ENCODE measurements at places on chromosomes 12 and 14. TPM values are rescaled to one million over a fixed set of nuclear protein-coding genes. Genes with fewer than 3 reads are reported as not detected.
A peak's percentile ranks its signal among the peaks of the same experiment; 100 is the strongest.

DNA sequence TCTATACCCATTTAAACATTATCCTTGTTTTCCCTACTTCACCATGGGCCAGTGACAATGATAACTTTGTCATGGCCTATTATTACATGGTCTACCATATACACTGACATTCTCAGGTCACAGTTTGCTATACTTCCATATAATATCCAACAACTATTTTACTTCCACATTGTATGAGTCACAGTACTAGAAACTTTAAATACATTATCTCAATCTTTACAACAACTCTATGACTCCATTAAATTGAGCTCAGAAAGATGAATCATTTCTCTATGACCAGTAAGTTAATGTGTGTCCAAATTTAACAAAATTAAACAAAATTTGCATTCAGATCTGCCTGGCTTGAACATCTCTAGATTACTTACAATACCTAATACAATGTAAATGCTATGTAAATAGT is 93.9 kb downstream of the PLEKHG7 start:
- DNase-seq: no peak

- DNase-seq: no peak
Measured at GRCh38 chr12:46413368-46413767, 40.8 kb upstream of the SLC38A2 start.

DNA sequence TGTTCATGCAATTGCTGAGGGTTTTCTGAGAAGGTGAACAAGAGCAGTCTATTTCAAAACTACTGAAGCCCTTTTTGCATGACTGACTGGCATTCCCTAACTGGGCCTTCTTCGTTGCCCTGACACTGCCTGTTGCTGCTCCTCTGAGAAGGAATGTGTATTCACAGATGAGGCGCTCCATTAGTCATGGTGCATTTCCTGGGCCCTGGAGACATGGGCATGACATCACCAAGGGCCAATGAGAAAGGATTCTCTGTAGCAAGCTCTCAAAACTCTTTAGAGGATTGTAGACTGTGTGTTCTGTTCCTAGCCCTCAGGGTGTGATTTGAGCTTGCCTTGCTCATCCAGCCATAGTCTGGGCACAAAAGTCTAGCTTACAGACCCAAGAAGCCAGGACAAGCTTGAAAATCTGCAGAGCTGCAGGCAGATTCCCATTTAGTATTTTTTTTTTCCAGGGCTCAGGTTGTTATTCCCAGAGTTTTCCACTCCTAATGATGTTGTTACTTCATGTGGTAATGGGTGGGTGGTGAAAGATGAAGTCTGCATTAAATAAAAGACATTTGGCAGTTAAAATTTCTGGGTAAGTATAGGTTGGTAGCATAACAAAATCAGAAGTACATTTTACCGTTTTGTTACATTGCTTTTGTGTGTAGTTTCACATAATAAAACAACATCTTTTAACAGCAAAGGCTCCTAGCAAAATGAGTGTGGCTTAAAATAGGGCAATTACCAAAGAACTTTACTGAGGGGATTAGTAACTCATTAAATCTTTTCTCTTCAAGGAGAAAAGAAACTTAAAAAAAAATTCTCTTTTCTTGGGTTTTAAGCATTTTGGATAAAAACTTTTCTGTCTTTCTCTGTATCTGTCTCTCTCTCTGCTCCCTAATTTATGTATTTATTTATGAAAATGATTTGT is 318.4 kb downstream of the RAD51B start:
- peak; percentile 51 for DNase-seq

GRCh38 chr12:129339336-129339735 is 486.1 kb downstream of the GLT1D1 start:
- DNase-seq: no peak

GRCh38 chr14:72653026-72653425 is 240.9 kb downstream of the DPF3 start:
- DNase-seq: no peak

DNA sequence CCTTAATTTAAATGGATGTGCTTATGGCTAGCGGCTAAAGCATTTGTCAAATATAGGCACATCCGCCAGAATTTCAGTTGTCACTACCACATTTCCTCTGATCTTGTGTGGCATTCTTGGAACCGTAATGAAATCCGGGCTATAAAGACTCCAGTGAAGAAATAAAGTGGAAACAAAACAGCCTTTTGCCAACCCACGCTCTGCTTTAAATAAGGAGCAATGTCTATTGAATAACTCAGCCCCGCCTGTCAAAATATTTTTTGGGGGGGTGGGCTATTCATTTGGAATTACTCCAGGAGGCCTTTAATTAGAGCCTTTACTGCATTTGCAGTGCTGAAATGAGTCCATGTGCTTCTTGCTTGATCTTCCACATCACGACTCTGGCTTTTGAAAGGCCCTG is 179.6 kb upstream of the RPH3A start:
- DNase-seq: no peak

- DNase-seq: no peak
Measured at GRCh38 chr12:54974279-54974678, 10.3 kb downstream of the TESPA1 start.

- no peak for DNase-seq
Measured at GRCh38 chr12:81617915-81618314, 141.2 kb downstream of the PPFIA2 start.

GPRC5D gene
- 0.47 TPM for total RNA-seq

- DNase-seq: no peak
Measured at GRCh38 chr12:98840325-98840724, 195.2 kb downstream of the APAF1 start.

DNA sequence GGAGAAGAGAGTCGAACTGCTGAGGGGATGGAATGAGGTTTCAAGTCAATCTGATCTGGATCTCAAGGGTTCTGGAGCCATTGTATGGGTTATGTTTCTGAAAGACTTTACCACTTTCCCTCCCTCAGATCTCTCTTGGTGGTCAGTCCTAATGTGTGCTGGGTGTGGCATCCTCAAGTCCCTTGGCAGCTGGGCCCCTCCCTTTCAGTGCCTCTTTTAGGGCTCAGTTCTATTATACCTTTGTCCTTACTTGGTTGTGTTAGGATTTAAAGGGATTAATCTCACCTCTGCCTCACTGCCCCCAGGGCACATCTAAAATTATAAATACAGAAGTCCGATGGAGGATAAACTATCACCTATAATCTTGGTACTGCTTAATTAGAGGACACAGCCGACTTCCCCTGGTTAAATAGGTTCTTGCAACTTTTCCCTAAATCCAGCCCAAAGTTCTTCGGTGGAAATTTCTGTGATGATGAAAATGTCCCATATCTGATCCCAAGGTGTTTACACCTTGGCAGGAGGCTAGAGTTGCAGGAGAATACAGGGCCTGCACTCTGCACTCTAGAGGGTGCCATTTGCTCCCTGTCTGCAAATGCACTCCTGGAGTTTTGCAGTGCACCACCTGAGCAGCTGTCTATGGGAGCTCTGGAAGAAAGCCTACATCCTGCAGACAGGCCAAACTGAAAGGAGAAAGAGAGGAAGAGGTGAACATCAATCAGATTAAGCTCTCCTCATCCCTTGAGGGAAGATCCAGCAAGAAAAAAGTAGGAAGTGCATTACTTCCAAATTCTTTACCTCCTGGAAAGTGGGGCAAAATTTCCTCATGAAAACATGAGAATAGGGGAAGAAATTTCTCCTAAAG is 106.8 kb downstream of the NUAK1 start:
- no peak for DNase-seq

- peak; percentile 85 for DNase-seq
Measured at GRCh38 chr12:64221651-64222008, 466 bp downstream of the KICS2 start.

BATF gene
- 19.4 TPM for total RNA-seq

COPS7A gene
- 77.9 TPM for total RNA-seq

FAM181A gene
- total RNA-seq: not detected

All from ureter (tissue), 1 donor.